ENCODE measurements at places on chromosomes 12 and 14.
A peak's percentile ranks its signal among the peaks of the same experiment; 100 is the strongest.

GRCh38 chr14:69674546-69675244 lies 63.3 kb downstream of the SUSD6 start:
- no peak for DNase-seq

GRCh38 chr12:132524405-132524804 lies 34.5 kb downstream of the FBRSL1 start:
- DNase-seq: no peak

DNA sequence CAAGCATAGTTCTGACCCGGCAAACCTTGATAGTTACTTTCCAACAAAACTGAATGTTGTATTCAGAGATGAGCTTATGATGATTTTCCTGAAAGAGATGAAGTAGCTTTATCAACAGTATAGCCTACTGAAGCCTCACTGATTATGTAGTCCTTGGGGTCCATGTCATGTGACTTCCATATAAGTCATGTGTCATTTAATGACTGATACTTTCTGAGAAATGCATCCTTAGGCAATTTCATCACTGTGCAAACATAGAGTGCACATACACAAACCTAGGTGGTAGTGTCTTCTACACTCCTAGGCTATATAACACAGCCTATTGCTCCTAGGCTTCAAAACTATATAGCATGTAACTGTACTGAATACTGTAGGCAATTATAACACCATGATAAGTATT lies 28.5 kb upstream of the TUBA1C start:
- no peak for DNase-seq

GRCh38 chr14:52950410-52950897 lies 396 bp downstream of the FERMT2 start:
- peak; percentile 85 for DNase-seq

DNA sequence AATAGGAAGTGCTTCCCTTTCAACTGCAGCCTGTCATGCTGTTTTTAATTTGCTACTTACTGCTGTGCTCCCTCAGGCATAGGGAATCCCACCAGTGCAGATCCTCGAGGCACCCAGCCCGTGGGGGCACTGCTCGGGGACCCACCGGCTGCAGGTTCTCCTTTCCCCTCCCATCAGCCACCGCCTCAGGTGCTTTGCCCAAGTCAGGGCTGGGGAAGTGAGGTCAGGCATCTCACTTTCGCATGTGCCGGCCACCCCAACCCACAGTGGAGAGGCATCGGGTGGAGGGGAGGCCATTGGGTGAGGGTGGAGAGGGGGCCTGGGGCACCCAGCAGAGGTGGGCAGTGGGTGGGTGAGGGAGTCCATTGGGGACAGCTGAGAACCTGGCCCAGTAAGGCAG lies 41.9 kb upstream of the MAX start:
- DNase-seq: no peak

GRCh38 chr12:80352474-80352873 lies 91.6 kb upstream of the PTPRQ start:
- no peak for DNase-seq

DNA sequence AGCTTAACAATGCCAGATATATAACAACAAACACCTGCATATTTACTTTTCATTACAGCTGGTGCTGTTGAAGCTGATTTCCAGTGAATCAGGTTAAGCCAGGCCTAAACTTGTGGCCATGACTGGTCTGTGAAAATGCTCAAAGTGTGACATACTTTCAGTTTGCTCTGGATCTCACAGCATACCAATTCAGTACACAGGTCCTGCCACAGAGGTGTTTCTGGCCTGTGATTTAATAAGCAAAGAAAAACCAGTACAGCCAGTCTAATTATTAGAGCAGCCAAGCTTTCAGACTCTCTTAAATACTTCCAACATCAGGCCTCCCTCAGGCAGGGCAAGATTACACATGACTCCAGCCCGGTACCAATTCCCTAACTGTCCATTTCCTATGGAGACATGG lies 27.4 kb upstream of the TMCC3 start:
- no peak for DNase-seq

- no peak for DNase-seq
Observed at GRCh38 chr12:1576410-1577241, 17.8 kb downstream of the FBXL14 start.

DNA sequence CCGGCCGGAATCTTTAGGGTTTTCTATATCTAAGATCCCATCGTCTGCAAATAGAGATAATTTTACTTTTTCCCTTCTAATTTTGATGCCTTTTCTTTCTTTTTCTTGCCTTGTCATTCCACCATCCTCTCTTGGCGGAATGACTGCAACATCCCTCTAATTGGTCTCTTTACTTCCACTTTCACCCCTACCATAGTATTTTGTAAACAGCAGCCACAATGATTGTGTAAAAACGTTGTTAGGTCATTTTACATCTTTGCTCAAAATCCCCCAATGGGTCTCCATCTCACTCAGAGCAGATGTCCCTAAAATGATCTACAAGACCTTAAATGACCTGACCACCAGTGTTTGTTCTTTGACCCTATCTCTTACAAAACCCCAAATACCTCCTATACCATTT lies 80.0 kb upstream of the STAC3 start:
- DNase-seq: no peak

DNA sequence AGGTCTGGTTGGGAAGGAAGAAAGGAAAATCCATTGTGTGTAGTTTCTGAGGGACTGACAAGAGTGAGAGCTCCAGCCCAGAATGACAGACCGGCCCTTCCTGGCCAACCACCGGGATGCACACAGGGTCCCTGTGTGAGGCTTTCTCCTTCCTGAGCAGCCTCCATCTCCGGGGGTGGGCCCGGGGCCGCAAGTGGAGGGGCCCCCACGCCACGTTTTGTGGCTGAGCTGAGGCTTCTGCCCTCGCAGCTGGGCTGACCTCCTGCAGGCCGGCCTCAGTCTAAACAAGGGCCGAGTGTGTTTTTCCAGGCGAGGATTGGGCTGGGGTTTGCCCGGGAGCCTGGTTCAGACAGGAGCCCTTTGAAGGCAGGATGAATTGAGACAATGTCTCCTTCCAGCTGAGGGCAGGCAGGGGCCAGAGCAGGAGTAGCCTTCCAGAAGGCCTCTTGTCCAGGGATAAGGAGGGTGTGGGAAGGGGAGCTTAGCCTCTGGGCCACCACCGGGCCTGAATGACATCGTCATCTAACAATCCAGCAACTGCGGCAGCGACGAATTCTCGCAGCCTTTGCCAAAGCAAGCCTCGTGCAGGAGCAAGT lies 96.5 kb upstream of the NCOR2 start:
- no peak for DNase-seq

GRCh38 chr14:88599761-88600439 lies 37.1 kb downstream of the ZC3H14 start:
- no peak for DNase-seq

DNA sequence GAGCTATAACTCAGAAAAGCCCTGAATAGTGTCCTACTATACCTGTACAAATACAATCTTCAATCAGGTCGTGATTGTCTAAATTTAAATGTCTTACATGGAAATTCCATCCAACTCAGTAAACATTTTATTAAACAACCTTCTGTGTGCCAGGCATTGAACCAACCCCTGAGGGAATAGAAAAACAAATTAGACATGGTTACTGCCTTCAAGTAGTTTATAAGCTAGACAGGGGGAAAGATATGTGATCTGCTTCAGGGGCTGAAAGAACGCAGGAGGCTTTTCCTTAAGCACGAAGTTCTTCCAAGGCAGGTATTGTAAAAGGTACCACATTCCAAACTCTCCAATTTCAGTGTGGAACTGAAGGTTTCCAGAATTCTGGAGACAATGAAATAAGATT lies 39.7 kb upstream of the STAB2 start:
- no peak for DNase-seq

GRCh38 chr14:54337314-54337713 lies 59.5 kb upstream of the CDKN3 start:
- DNase-seq: no peak

GRCh38 chr12:29148596-29148910 lies 525 bp upstream of the FAR2 start:
- DNase-seq: no peak

GRCh38 chr12:45774508-45775162 lies 45.1 kb downstream of the ARID2 start:
- DNase-seq: no peak

- no peak for DNase-seq
Observed at GRCh38 chr14:79502751-79503148, 708.6 kb downstream of the DIO2 start.

DNA sequence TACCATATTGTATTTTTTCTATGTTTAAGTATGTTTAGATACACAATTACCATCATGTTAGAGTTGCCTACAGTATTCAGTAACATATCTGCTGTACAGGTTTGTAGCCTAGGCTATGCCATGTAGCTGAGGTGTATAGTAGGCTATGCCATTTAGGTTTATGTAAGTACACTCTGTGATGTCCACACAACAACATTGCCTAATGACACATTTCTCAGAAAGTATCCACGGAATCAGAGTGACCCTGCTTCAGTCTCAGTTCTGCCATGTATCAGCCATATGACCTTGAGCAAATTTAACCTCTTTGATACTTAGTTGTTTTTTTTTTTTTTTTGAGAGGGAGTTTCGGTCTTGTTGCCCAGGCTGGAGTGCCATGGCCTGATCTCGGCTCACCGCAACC lies 12.7 kb downstream of the SUSD6 start:
- DNase-seq: no peak

DNA sequence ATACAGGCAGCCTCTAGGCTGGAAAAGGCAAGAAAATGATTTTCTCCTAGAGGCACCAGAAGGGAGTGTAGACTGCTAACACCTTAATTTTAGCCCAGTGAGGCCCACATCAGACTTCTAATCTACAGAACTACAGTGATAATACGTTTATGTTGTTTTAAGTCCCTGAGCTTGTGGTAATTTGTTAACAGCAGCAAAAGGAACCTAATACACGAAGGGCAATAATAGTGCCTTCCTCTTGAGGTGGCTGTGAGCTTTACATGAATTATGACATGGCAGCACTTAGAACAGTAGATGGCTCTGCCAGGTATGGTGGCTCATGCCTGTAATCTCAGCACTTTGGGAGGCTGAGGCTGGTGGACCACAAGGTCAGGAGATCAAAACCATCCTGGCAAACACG lies 118.8 kb downstream of the ZNF664 start:
- no peak for DNase-seq

DNA sequence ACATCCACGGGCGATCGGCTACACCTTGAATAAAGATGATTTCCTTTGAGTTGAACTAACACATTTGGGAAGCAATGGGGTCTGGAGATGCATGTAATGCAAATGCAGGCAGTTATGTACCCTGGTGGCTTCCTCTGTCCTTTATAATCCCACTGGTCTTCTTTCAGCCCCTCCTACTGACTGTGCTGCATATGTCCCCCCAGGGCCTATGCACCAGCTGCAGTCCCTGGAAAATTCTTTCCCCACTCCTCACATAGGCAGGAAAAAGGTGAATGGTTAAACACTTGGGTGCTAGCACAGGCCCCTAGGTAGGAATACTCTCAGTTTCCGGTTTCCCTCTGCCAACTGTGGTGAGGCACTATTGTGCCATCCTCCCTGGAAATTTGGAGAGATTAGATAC lies 294.8 kb upstream of the SOX5 start:
- no peak for DNase-seq

- no peak for DNase-seq
Observed at GRCh38 chr14:55582746-55583145, 2.7 kb downstream of the KTN1 start.

GRCh38 chr12:24020397-24021163 lies 71.1 kb upstream of the SOX5 start:
- DNase-seq: no peak

GRCh38 chr12:85657251-85657650 lies 179.0 kb downstream of the RASSF9 start:
- no peak for DNase-seq

DNA sequence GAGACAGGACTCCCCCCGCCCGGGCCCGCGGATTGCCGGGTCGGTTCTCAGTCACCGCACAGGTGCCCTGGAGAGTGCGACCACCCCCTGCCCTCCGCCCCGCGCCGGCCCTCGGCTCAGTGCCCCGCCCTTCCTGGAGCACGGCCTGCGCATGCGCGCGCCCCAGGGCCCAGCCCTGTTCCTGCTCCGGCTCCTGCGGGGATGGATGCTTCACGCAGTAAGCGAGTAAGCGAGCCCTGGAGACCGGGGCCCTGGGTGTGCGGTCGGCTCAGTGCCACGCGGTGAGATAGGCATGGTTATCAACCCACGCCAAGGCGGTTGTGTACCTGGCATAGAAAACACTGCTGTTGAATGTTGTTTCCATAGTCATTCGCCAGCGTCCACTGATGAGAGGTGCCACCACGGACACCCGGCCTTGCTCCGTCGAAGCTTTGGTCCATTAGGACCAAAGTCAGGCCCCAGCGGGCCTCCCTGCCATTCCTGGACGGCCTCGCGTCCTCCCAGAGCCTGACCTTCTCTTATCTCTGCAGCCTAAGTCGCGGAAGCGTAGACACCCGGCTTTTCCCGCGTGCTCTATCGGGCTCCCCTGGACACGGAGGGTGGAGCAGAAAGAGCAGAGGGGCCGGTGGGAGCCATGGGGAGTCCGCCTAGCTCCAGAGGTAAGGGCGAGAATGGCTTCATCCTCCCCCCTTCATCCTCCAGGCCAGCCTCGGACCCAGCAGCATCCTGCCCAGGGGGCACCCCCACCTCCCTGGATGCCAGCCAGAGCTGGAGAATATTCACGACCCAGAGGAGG lies 90.6 kb downstream of the PAPOLA start:
- no peak for DNase-seq

- no peak for DNase-seq
Observed at GRCh38 chr14:64292197-64292596, 2.0 kb downstream of the ESR2 start.

DNA sequence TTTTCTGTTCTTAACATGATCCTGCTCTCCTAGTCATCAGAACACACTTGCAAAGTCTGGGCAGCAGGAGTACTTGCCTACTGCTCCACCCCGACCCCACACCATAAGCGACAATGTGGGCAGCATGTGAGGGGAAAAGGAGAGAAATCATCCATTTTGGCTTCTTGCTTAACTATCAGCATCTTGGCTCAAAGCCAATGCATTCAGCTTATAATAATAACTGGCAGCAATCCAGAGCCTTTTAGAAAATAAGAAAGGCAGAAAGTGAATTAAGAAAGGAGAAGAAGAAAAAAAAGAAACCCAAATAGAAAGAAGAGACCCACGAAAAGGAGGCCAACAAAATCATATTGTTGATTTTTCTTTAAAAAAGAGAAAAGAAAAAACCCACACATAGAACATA lies 930.8 kb downstream of the BCL11B start:
- DNase-seq: no peak

GRCh38 chr12:65948320-65949008 lies 124.2 kb downstream of the HMGA2 start:
- no peak for DNase-seq

GRCh38 chr12:11650286-11651281 lies 1.1 kb downstream of the ETV6 start:
- DNase-seq: no peak
